Sigmoid colon (tissue), 7 donors: ENCODE measurements at places on chromosomes 4 and X. TPM values are rescaled to one million over a fixed set of nuclear protein-coding genes. Genes with fewer than 3 reads are reported as not detected.

The WDFY3 gene
- polyA plus RNA-seq, result 5.3 TPM

The RHOXF2B gene
- not detected for polyA plus RNA-seq

The IQCM gene
- not detected for polyA plus RNA-seq

The ACE2 gene
- 12.8 TPM for polyA plus RNA-seq

The IL1RAPL1 gene
- polyA plus RNA-seq, result not detected

The ARL9 gene
- 0.47 TPM for polyA plus RNA-seq

The SLC6A14 gene
- polyA plus RNA-seq, result not detected

The SLC30A9 gene
- polyA plus RNA-seq, result 29.4 TPM

The RBBP7 gene
- polyA plus RNA-seq, result 110 TPM

The GAGE12E gene
- not detected for polyA plus RNA-seq

The GC gene
- polyA plus RNA-seq, result not detected

The FMR1 gene
- polyA plus RNA-seq, result 19.4 TPM

The GABRQ gene
- polyA plus RNA-seq, result not detected

The NAA11 gene
- polyA plus RNA-seq, result not detected

The C4orf51 gene
- not detected for polyA plus RNA-seq

The LANCL3 gene
- polyA plus RNA-seq, result 3.6 TPM

The SOX3 gene
- polyA plus RNA-seq, result not detected

The SOWAHD gene
- 5.3 TPM for polyA plus RNA-seq

The F9 gene
- polyA plus RNA-seq, result not detected

The PPP1R2C gene
- not detected for polyA plus RNA-seq

The MMRN1 gene
- 3.6 TPM for polyA plus RNA-seq

The PNMA3 gene
- not detected for polyA plus RNA-seq

The SLIT2 gene
- 2.6 TPM for polyA plus RNA-seq

The TRPC5OS gene
- not detected for polyA plus RNA-seq

The SSR4 gene
- polyA plus RNA-seq, result 405 TPM

The VCX3B gene
- not detected for polyA plus RNA-seq

The PCDH19 gene
- polyA plus RNA-seq, result not detected

The BRS3 gene
- polyA plus RNA-seq, result not detected

The IL21 gene
- not detected for polyA plus RNA-seq

The ARHGAP10 gene
- polyA plus RNA-seq, result 3.0 TPM

The FREM3 gene
- polyA plus RNA-seq, result not detected

The IBSP gene
- polyA plus RNA-seq, result not detected

The BBS12 gene
- 1.8 TPM for polyA plus RNA-seq

The HERC5 gene
- polyA plus RNA-seq, result 5.0 TPM

The CFAP47 gene
- polyA plus RNA-seq, result not detected

The SAGE1 gene
- not detected for polyA plus RNA-seq

The LNX1 gene
- polyA plus RNA-seq, result 4.6 TPM

The ADH7 gene
- polyA plus RNA-seq, result not detected

The CFAP99 gene
- polyA plus RNA-seq, result not detected

The ZNF157 gene
- not detected for polyA plus RNA-seq

The REST gene
- 4.8 TPM for polyA plus RNA-seq

The ZNF718 gene
- polyA plus RNA-seq, result 1.4 TPM

The MAP3K15 gene
- not detected for polyA plus RNA-seq

The DMRTC1 gene
- polyA plus RNA-seq, result not detected

The ENPEP gene
- polyA plus RNA-seq, result 0.73 TPM

The ARMCX1 gene
- polyA plus RNA-seq, result 8.2 TPM

The SLC9B1 gene
- polyA plus RNA-seq, result not detected

The PTCHD1 gene
- polyA plus RNA-seq, result not detected

The GLRB gene
- not detected for polyA plus RNA-seq

The ZAR1 gene
- not detected for polyA plus RNA-seq

The PARM1 gene
- 107 TPM for polyA plus RNA-seq

The AADAT gene
- polyA plus RNA-seq, result 0.92 TPM

The PLRG1 gene
- 40.7 TPM for polyA plus RNA-seq

The HGFAC gene
- polyA plus RNA-seq, result 0.22 TPM

The SLC26A1 gene
- polyA plus RNA-seq, result not detected

The PNMA6F gene
- not detected for polyA plus RNA-seq

The MAGEA4 gene
- polyA plus RNA-seq, result not detected
